ENCODE measurements at places on chromosomes 16 and 17.

DNA sequence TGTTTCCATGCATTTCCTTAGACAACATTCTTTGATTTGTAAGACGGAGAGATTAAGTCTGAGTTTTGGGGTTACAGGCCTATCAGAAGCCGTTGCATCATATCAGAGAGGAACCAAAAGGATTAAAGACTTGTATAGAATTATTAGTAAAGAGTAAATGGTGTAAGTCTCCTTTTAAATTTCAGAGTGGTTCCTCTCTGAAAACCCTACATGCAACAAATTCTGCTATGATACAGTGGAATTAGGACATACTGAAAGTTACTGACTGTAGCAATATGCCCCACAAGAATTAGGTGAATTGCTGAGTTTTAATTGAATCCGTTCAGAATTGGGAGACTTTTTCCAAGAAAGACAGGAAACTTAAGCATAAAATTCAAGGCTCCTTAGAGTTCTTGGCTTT, 221.6 kb downstream of the FTO start:
- no peaks in the 10 kb centered on the region for H3K27me3 ChIP-seq
- no peaks in the 10 kb centered on the region for H3K36me3 ChIP-seq
- no peak overlapping the region for H3K27ac ChIP-seq
- DNase-seq: no peak
- no peak overlapping the region for H3K4me3 ChIP-seq

- H3K4me3 ChIP-seq: no peak overlapping the region
- DNase-seq: no peak
- H3K36me3 ChIP-seq: no peaks in the 10 kb centered on the region
These were observed 2.1 kb downstream of the MT1X start for GRCh38 chr16:56684256-56684925.

GRCh38 chr16:35564889-35565288, 2105.5 kb downstream of the TP53TG3F start:
- H3K27me3 ChIP-seq: no peaks in the 10 kb centered on the region
- no peaks in the 10 kb centered on the region for H3K4me1 ChIP-seq
- no peak overlapping the region for H3K4me3 ChIP-seq
- DNase-seq: no peak
- no peak overlapping the region for H3K27ac ChIP-seq

- H3K27me3 ChIP-seq: no peaks in the 10 kb centered on the region
- H3K4me1 ChIP-seq: no peaks in the 10 kb centered on the region
- DNase-seq: no peak
These were observed 64.5 kb upstream of the RBFOX1 start for GRCh38 chr16:7268182-7268581.

- no peak overlapping the region for H3K27ac ChIP-seq
- no peak overlapping the region for H3K4me3 ChIP-seq
- H3K4me1 ChIP-seq: peaks cover 8% of the 10 kb centered on the region
- no peaks in the 10 kb centered on the region for H3K27me3 ChIP-seq
- H3K36me3 ChIP-seq: peaks cover 6% of the 10 kb centered on the region
- no peak for DNase-seq
These were observed 34.9 kb downstream of the CMC2 start for GRCh38 chr16:80971819-80972218.

- H3K27ac ChIP-seq: no peak overlapping the region
- DNase-seq: peak; percentile 84
- H3K4me1 ChIP-seq: no peaks in the 10 kb centered on the region
- no peaks in the 10 kb centered on the region for H3K27me3 ChIP-seq
- H3K36me3 ChIP-seq: no peaks in the 10 kb centered on the region
- H3K4me3 ChIP-seq: no peak overlapping the region
These were observed 183.6 kb upstream of the PMFBP1 start for GRCh38 chr16:72355561-72355960.

DNA sequence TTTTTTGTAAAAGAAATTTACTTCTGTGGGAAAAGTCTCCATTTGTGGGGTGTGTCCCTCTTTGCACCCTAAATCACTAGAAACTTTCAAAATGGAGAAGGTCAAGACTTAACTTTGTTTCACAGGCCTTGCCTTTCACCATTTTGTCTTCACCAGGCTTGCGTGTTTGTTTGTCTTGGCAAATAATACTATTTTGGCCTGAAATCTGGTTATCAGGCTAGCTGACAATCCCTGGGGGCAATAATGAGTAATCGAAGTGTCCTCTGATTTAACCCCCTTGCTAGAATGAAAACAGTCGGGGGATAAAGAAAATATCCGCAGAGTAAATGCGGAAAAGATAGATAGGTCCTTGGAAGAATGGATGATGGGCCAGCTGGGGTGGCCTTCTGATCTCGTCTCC, 34.5 kb downstream of the SLC39A11 start:
- H3K4me1 ChIP-seq: peaks cover 4% of the 10 kb centered on the region
- no peaks in the 10 kb centered on the region for H3K27me3 ChIP-seq
- no peak for DNase-seq
- no peaks in the 10 kb centered on the region for H3K36me3 ChIP-seq

DNA sequence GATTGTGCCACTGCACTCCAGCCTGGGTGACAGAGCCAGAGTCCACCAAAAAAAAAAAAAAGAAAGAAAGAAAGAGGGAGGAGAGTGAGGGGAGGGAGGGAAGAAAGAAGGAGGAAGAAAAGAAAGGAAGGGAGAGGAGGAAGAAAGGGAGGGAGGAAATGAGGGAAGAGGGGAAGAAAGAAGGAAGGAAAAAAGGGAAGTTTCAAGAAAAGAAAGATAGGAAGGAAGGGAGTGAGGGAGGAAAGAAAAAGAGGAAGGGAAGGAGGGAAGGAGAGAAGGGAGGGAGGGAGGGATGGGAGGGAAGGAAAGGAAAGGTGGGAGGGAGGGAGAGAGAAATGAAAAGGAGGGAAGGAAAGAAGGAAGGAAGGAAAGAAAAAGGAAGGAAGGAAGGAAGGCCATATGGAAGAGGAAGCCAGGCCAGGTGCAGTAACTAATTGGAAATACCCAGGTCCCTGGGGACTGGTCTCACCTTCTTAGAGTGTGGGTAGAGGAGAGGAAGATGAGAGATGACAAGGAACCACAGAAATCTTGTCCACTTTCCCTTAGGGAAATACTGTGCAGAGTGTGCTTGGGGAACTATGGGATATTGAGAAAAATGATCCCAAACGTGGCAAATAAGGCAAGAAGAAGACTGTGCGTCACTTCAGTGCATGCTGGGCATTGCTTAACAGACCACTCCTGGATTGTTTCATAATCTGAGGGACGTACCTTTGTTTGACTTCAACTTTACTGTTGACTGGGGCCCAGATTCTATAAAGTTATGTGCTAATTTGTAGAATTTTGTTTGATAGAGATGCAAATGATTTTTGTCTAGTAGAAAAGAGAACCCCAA, 15.1 kb upstream of the CSNK2A2 start:
- peaks cover 4% of the 10 kb centered on the region for H3K27me3 ChIP-seq
- no peak overlapping the region for H3K27ac ChIP-seq
- no peaks in the 10 kb centered on the region for H3K36me3 ChIP-seq
- no peaks in the 10 kb centered on the region for H3K4me1 ChIP-seq
